Activated naive CD8-positive, alpha-beta T cell treated with anti-CD3 and anti-CD28 coated beads for 36 hours (primary cell): ENCODE measurements at places on chromosomes 13 and 19. TPM values are rescaled to one million over a fixed set of nuclear protein-coding genes. Genes with fewer than 3 reads are reported as not detected.

- no peak overlapping the region for H3K4me3 ChIP-seq
These were observed 17.0 kb downstream of the CYP2F1 start for GRCh38 chr19:41131186-41131585.

DNA sequence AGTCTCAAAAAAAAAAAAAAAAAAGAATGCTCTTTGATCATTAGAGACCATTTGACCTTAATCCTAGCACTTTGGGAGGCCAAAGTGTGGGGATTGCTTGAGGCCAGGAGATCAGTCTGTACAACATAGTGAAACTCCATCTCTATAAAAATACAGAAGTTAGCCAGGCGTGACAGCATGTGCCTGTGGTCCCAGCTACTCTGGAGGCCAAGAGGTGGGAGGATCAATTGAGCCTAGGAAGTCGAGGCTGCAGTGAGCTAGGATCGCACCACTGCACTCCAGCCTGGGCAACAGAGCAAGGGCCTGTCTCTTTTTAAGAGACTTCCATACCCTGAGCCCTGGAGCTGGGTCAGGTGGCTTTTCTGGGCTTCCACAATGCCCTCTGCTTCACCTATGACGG, 11.5 kb upstream of the COLGALT1 start:
- DNase-seq: no peak
- H3K36me3 ChIP-seq: no peaks in the 10 kb centered on the region
- H3K27me3 ChIP-seq: no peaks in the 10 kb centered on the region
- H3K4me1 ChIP-seq: peaks cover 5% of the 10 kb centered on the region
- no peak overlapping the region for H3K4me3 ChIP-seq

DNA sequence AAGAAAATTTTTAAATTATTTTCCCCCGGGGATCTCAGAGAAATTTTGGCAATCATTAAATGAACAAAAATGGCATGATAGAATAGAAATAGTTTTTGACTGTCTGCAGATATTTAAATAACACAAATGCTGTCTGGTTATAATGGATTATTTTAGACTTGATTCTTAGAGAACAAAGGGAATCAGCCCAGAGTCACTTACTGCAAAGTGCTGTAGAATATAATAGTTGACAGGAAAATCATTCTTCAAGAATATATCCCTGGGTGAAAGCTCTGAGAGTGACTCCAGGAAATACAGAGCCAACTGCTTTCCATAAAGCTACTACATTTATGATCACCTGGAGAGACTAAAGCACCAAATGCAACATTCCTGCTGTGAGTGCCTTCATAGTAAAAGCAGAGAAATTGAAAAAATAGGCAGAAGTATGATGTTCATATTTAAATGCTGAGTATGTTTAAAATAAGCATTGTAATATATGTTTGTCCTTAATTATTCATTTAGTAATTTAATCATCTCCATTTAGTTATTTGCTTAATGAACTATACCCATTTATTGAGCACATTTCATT, 1765.8 kb downstream of the SLITRK1 start:
- no peaks in the 10 kb centered on the region for H3K36me3 ChIP-seq
- DNase-seq: no peak
- H3K4me1 ChIP-seq: no peaks in the 10 kb centered on the region
- H3K27me3 ChIP-seq: no peaks in the 10 kb centered on the region
- H3K27ac ChIP-seq: no peak overlapping the region

- H3K4me3 ChIP-seq: peak within 1 kb of the TSS; percentile 85
- peak within 1 kb of the TSS; percentile 86 for H3K27ac ChIP-seq
- H3K27me3 ChIP-seq: no peaks in the 10 kb centered on the region
- no peak for DNase-seq
These were observed at the start of gene TRAPPC6A for GRCh38 chr19:45177817-45178261. TSS of gene TRAPPC6A (minus strand) at chr19:45178237. CDS start at chr19:45178218, 19 bp downstream.

- peaks cover 12% of the 10 kb centered on the region for H3K27me3 ChIP-seq
- peak overlapping the region; percentile 98 for H3K4me3 ChIP-seq
These were observed 2.3 kb downstream of the EEF2 start for GRCh38 chr19:3982701-3983541.

DNA sequence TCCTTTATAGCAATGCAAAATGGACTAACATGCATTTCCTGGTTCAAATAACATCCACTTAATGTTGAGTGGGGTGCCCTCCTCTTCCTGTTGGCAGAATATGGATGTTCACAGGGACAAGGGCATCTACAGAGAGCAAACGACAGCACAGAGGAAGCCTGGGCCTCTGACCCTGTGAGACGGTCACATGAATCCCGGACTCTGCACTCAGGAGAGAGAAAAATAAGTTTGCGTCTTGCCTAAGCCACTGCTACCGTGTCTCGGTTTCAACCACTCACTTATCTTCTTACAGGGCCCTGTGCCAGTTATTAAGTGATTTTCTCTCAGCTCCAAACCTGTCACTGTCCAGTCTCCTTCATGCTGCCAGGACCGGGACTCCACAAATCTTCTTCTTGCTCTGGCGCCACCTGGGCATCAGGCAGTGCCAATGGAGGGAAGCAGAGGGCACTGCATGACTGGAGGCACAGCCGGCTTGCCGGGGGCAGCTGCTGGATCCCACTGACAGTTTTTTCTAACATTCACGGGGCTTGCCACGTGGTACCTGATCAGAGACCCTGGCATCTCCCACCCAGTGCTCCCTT, 11.8 kb downstream of the LIG1 start:
- H3K36me3 ChIP-seq: peaks cover 28% of the 10 kb centered on the region
- no peaks in the 10 kb centered on the region for H3K27me3 ChIP-seq
- H3K4me1 ChIP-seq: no peaks in the 10 kb centered on the region
- no peak for DNase-seq

DNA sequence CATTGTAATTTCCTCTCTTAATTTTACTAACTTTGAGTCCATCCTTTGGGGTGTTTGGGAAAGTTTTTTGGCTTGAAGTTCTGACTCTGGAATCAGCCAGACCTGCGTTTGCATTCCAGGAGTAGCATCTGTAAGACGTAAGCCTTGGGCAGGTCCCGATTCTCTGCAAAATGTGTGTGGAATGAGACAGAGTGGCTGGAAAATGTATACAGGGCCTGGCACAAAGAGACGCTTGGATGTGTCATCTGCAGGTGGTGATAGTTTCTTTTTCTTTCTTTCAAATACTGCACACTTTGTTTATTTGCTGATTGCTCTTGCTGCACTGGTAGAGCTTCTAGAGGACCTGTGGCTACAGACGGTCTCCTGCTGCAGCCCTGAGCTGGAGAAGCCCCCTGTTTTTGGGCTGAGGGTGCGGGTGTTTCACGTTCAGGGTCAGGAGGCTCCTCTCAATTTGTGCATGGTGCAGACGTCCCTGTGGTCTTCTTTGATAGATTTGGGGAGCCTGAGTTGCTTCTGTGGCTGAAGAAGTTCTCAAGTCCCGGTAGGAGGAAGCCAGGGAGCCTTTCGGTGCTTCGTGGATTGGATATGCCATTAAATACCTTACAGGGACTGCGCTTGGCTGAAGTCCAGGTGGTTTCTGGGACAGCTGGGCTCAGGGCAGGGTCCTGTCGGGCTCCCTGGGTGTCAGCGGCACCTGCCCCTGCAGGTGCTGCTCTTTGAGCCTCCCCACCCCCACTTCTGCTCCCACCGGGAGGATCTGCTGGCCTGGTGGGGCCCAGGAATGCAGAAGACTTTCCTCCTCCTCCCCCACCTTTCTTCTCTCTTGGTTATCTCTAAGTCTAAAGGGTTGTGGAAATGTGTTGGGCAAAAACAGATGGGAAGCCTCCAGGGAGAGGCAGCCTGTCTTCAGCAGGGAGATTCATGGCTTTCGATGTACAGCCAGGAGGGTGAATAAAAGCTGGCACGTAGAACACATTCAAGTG, 44.0 kb upstream of the GAS6 start:
- no peak overlapping the region for H3K4me3 ChIP-seq
- peaks cover 4% of the 10 kb centered on the region for H3K36me3 ChIP-seq
- H3K4me1 ChIP-seq: peaks cover 8% of the 10 kb centered on the region

- peak within 1 kb of the TSS; percentile 87 for H3K4me3 ChIP-seq
- no peaks in the 10 kb centered on the region for H3K27me3 ChIP-seq
- H3K27ac ChIP-seq: peak within 1 kb of the TSS; percentile 89
- DNase-seq: peak; percentile 87
- H3K4me1 ChIP-seq: peaks cover 20% of the 10 kb centered on the region
These were observed at the start of gene ZNF836 for GRCh38 chr19:52171321-52172169. TSS of gene ZNF836 (minus strand) at chr19:52171621. CDS start at chr19:52168072, 3,549 bp downstream.

DNA sequence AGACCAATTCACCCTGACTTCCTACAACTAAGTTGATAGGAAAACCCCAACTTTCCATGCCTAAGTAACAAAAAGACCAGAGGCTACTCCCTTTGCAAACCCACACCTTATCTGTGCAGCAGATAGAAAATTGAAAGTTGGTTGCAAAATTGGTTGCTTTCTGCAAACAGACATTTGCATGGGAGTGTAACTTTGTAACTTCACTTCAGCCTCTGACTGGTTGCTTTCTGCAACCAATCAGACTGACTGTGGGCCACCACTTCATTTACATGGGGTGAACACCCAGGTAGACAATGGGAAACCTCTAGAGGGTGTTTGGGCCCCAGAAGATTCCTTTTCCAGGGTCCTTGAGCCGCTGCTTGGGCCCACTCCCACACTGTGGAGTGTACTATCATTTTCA, 9.8 kb downstream of the TEX30 start:
- no peak overlapping the region for H3K27ac ChIP-seq
- DNase-seq: no peak
- H3K4me1 ChIP-seq: peaks cover 2% of the 10 kb centered on the region
- no peak overlapping the region for H3K4me3 ChIP-seq
- H3K27me3 ChIP-seq: no peaks in the 10 kb centered on the region
- H3K36me3 ChIP-seq: peaks cover 8% of the 10 kb centered on the region

- DNase-seq: no peak
- no peak overlapping the region for H3K27ac ChIP-seq
- no peaks in the 10 kb centered on the region for H3K36me3 ChIP-seq
- no peak overlapping the region for H3K4me3 ChIP-seq
- peaks cover 3% of the 10 kb centered on the region for H3K4me1 ChIP-seq
These were observed 687.4 kb downstream of the DIAPH3 start for GRCh38 chr13:59476366-59476765.

DNA sequence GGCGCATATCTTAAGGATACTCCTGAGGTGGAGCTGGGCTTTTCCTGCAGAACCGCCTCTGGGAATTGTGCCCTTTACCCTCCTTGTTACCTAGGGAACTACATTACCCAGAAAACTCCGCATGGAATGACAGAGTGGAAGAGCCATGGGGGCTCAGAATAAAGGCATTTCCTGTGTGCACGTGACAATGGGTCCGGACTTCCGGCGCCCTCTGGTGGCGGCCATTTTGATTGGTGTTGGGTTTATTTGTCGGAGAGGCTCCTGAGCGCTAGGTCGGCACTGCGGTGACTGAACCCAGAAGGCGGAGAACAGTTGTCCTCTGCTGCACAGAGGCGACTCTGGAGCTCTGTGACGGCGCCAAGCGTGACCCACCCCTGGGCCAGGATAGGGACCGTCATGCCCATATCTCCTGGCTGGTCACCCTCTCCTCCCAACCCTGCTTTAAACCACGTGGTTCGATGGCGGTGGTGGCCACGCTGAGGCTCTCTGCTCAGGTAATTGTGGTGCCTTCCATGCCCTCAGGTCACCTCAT, at the start of gene ZNF587B:
ZNF587B (plus strand) TSS at position 229 of the 532 bp plus-strand sequence; CDS start at position 459, 230 bp downstream.
- peak within 1 kb of the TSS; percentile 59 for H3K4me3 ChIP-seq
- peak; percentile 35 for DNase-seq
- peak within 1 kb of the TSS; percentile 60 for H3K27ac ChIP-seq

DNA sequence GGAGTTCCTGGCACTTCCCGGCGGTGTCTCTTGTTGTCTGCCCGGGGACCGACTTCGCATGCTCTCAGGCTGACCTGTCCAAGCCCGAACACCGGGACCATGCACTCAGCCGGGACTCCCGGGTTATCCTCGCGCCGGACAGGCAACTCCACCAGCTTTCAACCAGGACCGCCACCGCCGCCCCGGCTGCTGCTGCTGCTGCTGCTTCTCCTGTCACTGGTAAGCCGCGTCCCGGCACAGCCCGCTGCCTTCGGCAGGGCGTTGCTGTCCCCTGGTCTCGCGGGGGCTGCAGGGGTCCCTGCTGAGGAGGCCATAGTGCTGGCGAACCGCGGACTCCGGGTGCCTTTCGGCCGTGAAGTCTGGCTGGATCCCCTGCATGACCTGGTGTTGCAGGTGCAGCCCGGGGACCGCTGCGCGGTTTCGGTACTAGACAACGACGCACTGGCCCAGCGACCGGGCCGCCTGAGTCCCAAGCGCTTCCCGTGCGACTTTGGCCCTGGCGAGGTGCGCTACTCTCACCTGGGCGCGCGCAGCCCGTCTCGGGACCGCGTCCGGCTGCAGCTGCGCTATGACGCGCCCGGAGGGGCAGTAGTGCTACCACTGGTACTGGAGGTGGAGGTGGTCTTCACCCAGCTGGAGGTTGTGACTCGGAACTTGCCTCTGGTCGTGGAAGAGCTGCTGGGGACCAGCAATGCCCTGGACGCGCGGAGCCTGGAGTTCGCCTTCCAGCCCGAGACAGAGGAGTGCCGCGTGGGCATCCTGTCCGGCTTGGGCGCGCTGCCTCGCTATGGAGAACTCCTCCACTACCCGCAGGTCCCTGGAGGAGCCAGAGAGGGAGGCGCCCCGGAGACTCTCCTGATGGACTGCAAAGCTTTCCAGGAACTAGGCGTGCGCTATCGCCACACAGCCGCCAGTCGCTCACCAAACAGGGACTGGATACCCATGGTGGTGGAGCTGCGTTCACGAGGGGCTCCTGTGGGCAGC, 661 bp downstream of the FREM2 start:
- H3K4me1 ChIP-seq: peaks cover 8% of the 10 kb centered on the region
- no peak overlapping the region for H3K27ac ChIP-seq
- H3K27me3 ChIP-seq: peaks cover 33% of the 10 kb centered on the region
- DNase-seq: peak; percentile 2
- H3K4me3 ChIP-seq: no peak overlapping the region

DNA sequence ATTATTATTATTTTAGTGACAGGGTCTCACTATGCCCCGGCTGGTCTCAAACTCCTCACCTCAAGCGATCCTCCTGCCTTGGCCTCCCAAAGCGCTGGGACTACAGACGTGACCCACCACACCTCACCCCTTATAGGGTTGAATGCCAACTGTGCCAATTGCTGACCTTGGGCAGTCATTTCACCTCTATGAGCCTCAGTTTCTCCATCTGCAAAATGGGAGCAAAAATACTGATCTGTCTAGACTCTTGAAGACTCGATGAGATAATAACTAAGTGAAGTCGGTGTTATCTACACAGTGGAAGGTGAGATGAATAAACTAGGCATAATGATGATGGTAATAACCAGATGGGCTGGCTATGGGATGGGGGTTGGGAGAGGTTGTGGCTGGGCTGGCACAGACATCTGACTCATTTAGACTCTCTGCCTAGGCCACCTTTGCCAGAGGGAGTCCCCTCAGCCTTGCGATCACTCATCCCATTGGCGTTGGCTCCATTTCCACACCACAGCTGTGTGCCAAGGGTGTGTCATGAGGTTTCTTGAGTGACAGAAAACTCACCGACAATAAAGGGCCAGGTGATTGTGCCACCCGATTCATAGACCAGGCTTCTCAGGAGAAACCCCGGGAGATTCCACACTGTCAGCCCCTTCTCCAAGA, at the start of gene CASP14:
CASP14 (plus strand) TSS at position 596 of the 657 bp plus-strand sequence. CDS start 2,772 bp downstream, outside the sequence.
- peaks cover 36% of the 10 kb centered on the region for H3K27me3 ChIP-seq
- DNase-seq: no peak
- no peak within 1 kb of the TSS for H3K27ac ChIP-seq
- no peaks in the 10 kb centered on the region for H3K36me3 ChIP-seq
- no peak within 1 kb of the TSS for H3K4me3 ChIP-seq

SLAIN1 gene
- 29.3 TPM for total RNA-seq

TPTE2 gene
- total RNA-seq: not detected

LRRC63 gene
- 0.14 TPM for total RNA-seq

PINLYP gene
- total RNA-seq: 16.8 TPM

CACNG8 gene
- total RNA-seq: not detected

PRR22 gene
- total RNA-seq: 14.3 TPM

BEST2 gene
- not detected for total RNA-seq

GJB2 gene
- total RNA-seq: 2.1 TPM

MAU2 gene
- total RNA-seq: 39.9 TPM

SIGLEC12 gene
- 0.76 TPM for total RNA-seq

CEACAM16 gene
- total RNA-seq: not detected

IL12RB1 gene
- total RNA-seq: 26.9 TPM
